ENCODE measurements at places on chromosomes 5 and 9. TPM values are rescaled to one million over a fixed set of nuclear protein-coding genes. Genes with fewer than 3 reads are reported as not detected.

- no peak for DNase-seq
- H3K4me1 ChIP-seq = peaks cover 5% of the 10 kb centered on the region
These were observed 917 bp downstream of the NHP2 start for GRCh38 chr5:178152491-178153444.

- H3K4me1 ChIP-seq = no peaks in the 10 kb centered on the region
- H3K4me3 ChIP-seq = no peak overlapping the region
- no peaks in the 10 kb centered on the region for H3K27me3 ChIP-seq
- H3K27ac ChIP-seq = no peak overlapping the region
- DNase-seq = no peak
These were observed 33.5 kb upstream of the CKS2 start for GRCh38 chr9:89277454-89277853.

GRCh38 chr9:106857811-106858470 lies 5.0 kb upstream of the ZNF462 start:
- H3K27me3 ChIP-seq = no peaks in the 10 kb centered on the region
- DNase-seq = no peak
- no peaks in the 10 kb centered on the region for H3K4me1 ChIP-seq
- no peak overlapping the region for H3K27ac ChIP-seq
- no peak overlapping the region for H3K4me3 ChIP-seq

GRCh38 chr5:177383181-177383580 lies 1.1 kb upstream of the SLC34A1 start:
- no peak overlapping the region for H3K4me3 ChIP-seq
- no peak for DNase-seq
- H3K27me3 ChIP-seq = no peaks in the 10 kb centered on the region
- peaks cover 10% of the 10 kb centered on the region for H3K4me1 ChIP-seq

Gene CNTNAP3B
- polyA plus RNA-seq = 1.1 TPM

Gene RNF183
- 0.85 TPM for polyA plus RNA-seq

DNA sequence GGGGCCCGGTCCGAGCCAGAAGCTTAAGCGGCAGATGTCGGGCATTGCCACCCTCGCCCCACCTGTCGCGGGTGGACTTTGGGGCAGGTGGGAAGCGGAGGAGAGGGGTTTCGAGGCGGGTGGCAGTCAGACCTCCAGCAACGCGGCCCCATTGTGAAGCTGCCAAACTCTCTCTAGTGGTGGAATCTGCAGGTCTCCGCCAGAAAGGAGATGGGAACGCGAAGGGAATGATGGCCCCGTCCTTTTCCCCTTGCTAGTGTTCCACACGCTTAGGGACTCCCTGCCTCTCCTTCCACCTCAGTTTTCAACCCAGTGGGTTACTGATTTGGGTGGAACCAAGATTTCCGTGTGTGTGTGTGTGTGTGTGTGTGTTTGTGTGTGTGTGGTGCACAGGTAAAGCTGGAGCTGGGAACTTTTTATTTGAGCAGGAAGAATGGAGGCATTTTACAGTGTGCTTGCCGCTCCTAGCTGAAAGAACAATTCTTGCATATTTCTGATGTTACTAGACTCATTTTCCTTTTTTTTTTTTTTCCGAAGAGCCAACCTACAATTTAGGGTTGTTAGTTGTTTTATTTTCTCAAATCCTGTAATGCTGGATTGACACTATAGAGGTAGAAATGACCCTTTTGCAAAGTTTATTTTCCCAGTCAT lies 1.3 kb downstream of the MACIR start:
- H3K27ac ChIP-seq = peak overlapping the region; percentile 83
- peak overlapping the region; percentile 49 for H3K4me3 ChIP-seq
- no peaks in the 10 kb centered on the region for H3K27me3 ChIP-seq
- H3K36me3 ChIP-seq = no peaks in the 10 kb centered on the region
- H3K4me1 ChIP-seq = peaks cover 9% of the 10 kb centered on the region

Gene LECT2
- polyA plus RNA-seq = 12.3 TPM

Data from hepatocyte (in vitro differentiated cells).